ENCODE measurements at places on chromosomes 1 and 21. TPM values are rescaled to one million over a fixed set of nuclear protein-coding genes. Genes with fewer than 3 reads are reported as not detected.

CDA gene
- not detected for total RNA-seq

SIK1 gene
- total RNA-seq: 43.2 TPM

TEKT2 gene
- total RNA-seq: 1.6 TPM

HTR6 gene
- not detected for total RNA-seq

CDC7 gene
- total RNA-seq: 0.66 TPM

PLPP3 gene
- total RNA-seq: 35.8 TPM

LRRC3 gene
- 0.33 TPM for total RNA-seq

NDUFV3 gene
- total RNA-seq: 42.3 TPM

NGF gene
- 3.6 TPM for total RNA-seq

ASAP3 gene
- 27.4 TPM for total RNA-seq

OR6K2 gene
- not detected for total RNA-seq

SAMD13 gene
- total RNA-seq: 1.3 TPM

GRCh38 chr1:185249563-185249962 lies 67.5 kb downstream of the IVNS1ABP start:
- no peak overlapping the region for H3K4me3 ChIP-seq
- peak; percentile 4 for DNase-seq
- H3K27me3 ChIP-seq: no peaks in the 10 kb centered on the region
- H3K27ac ChIP-seq: no peak overlapping the region
- H3K36me3 ChIP-seq: no peaks in the 10 kb centered on the region

- H3K36me3 ChIP-seq: no peaks in the 10 kb centered on the region
- DNase-seq: no peak
- H3K4me3 ChIP-seq: no peak overlapping the region
Observed at GRCh38 chr1:182917378-182917777, 35.6 kb downstream of the SHCBP1L start.

DNA sequence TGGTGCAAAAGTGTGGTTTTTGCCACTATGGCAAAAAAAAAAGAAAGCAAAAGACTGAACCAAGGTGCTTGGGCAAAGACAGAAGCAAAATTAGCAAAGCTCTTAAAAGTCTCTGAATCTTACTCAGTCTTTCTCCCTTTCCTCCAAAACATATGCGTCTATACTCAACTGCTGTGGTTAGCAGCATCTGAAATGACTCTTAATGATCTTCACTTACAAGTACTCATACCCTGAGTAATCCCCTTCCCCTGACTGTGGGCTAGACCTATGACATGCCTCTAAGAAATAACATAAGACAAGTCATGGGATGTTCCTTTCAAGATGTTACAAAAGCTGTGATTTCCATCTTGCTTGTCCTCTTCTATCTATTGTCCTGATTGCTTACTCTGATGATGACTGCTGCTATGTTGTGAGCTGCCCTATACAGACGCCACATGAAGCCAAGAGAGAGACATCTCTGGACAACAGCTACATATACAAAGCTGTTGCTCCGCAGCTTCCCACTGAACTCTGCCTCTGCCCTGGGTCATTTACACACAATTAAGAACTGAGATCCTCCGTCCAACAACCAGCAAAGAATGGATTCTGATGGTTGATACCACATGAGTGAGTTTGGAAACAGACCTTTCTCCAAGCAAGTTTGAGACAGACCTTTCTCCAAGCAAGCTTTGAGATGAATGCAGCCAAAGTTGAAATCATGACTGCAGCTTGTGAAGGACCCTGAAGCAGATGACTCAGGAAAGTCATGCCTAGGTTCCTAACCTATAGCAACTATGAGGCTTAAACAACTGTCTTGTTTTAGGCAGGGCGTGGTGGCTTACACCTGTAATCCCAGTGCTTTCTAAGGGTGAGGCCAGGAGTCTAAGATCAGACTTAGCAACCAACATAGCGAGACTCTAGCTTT lies 55.2 kb downstream of the PUM1 start:
- peaks cover 31% of the 10 kb centered on the region for H3K4me1 ChIP-seq
- peaks cover 2% of the 10 kb centered on the region for H3K36me3 ChIP-seq
- H3K4me3 ChIP-seq: no peak overlapping the region
- DNase-seq: no peak
- no peak overlapping the region for H3K27ac ChIP-seq
- no peaks in the 10 kb centered on the region for H3K27me3 ChIP-seq

DNA sequence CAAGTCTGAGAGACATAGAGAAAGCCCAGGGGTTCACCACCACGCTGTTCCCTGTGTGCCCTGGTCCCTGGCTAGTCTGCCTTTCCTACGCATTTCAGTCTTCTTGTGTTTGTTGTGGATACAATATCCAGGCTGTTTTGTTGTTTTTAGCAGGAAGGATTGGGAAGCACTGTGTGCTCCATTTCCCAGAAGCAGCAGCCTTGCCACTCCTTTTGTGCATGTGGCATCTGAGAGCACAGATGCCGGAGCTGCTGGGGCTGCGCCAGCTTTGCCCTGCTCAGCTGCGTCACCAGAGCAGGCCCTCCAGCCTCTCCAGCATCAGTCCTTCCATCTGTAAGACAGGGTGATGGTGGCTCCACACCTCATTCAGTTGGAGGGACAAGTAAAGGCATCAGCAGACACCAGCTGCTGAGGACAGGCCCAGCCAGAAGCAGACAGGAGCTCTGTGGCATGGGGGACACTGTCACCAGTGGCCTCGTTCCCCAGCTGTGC lies 94.4 kb upstream of the COL6A1 start:
- H3K4me1 ChIP-seq: no peaks in the 10 kb centered on the region
- no peak for DNase-seq
- no peak overlapping the region for H3K27ac ChIP-seq
- H3K36me3 ChIP-seq: no peaks in the 10 kb centered on the region
- H3K4me3 ChIP-seq: no peak overlapping the region

DNA sequence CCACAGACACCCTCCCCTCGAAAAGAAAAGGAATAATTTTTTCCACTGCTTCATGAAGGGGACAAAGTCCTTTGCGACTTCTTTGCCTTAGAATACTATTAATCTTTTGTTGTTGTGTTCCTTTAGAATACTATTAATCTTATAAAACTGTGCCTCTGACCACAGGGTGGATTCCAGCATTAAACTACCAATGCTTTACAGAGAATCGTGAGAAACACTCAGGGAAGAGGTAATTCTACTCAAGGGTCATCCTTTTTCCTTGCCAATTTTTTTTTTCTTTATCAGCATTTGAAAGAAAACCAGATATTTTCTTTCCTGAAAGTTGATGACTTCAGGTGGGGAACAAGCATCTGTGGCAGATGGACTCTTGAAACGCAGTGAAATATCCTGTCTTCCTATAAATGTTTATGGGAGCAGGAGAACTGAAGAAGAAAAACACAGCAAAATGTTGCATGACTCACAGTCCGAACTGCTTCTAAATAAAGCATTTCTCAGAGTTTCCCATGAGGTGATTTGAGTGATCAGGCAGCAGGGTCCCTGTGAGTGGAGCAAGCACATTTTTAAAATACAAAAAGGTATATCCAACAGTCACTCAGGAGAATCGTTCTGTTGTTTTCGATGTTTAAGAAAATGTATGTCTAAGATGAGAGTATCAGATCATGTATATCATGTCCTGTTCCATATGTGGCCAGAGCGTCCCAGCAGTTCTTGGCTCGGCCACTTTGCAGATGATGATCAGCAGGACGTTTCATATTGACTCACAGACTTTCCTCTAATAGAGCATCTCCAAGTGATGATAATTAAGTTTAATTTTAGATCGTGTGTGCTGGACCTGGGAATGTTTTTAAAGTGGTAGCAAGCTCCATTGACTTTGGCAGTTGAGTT lies 154.2 kb upstream of the RUNX1 start:
- no peak overlapping the region for H3K4me3 ChIP-seq
- DNase-seq: no peak
- H3K4me1 ChIP-seq: peaks cover 13% of the 10 kb centered on the region
- H3K27me3 ChIP-seq: no peaks in the 10 kb centered on the region
- no peaks in the 10 kb centered on the region for H3K36me3 ChIP-seq

DNA sequence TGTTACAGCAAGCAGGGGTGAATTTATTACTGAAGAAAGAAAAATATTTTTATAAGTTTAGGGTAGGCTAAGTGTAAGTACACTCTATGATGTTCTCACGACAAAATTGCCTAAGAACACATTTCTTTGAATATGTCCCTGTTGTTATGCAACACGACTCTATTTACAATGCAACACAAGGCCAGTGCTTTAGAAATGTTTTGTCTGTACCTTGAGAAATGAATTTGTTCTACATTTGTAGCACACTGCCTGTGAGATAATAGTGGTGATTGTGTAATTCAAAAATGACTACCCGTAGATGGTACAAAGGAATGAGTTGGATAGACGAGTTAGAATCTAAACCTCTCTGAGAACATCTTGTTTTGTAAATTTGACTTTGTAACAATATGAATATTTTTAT lies 63.7 kb upstream of the IGSF5 start:
- H3K4me1 ChIP-seq: peaks cover 17% of the 10 kb centered on the region
- H3K27ac ChIP-seq: peak overlapping the region; percentile 49
- no peaks in the 10 kb centered on the region for H3K36me3 ChIP-seq

DNA sequence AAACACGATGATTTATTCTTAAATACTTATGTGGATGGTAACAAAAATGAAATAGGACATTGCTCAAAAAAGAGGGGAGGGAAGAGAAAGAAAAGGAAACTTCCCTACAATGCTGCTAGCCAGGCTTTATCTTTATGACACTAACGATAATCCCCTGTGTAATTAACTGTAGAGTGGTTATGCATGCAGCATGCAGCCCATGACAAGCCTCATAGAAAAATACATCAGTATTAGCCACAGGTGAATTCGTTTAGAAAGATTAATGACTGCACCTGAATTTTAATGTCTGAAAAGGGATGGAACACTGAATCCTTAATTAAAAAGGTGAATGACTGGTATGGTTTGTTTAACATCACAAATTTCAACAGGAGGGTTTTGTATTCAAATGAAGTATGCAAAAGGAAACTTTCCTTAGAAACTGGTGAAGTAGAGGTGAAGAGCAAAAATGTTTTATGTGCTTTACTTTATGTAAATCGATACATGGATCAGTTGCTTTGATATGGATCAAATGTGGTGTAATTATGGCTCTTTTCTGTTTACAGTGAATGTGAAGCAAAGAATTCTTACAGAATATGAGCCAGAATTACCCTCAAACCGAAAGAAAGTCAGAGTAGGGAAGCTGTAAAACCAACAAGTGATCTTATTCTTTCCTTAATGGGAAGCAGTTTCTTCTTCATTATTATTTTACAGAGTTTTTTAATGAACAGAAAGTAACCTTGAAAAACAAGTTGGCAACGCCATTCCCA lies 569.6 kb upstream of the ADGRL2 start:
- no peaks in the 10 kb centered on the region for H3K36me3 ChIP-seq
- no peak for DNase-seq
- H3K27ac ChIP-seq: no peak overlapping the region
- no peaks in the 10 kb centered on the region for H3K4me1 ChIP-seq
- no peak overlapping the region for H3K4me3 ChIP-seq

DNA sequence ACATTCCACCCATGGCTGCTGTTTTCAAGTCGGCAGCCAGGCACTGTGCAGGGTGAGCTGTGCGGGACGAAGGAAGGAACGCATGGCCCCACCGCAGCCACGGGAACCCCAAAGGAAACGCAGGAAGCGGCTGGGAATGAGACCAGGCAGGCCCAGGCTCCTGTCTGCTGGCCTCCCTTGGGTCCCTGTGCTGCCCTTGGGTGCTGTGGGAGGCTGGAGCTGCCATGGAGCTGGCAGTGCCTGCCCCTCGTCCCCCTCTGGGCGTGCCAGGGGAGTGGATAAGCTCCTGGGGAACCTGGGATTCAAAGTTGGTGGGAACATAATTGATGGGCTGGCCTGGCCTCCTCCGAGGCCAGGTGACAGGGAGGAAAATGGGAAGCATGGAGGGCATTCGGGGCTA lies 5.3 kb upstream of the KRTAP10-4 start:
- H3K27me3 ChIP-seq: no peaks in the 10 kb centered on the region
- DNase-seq: no peak
- no peaks in the 10 kb centered on the region for H3K4me1 ChIP-seq
- H3K4me3 ChIP-seq: no peak overlapping the region
- H3K36me3 ChIP-seq: no peaks in the 10 kb centered on the region
- H3K27ac ChIP-seq: no peak overlapping the region

DNA sequence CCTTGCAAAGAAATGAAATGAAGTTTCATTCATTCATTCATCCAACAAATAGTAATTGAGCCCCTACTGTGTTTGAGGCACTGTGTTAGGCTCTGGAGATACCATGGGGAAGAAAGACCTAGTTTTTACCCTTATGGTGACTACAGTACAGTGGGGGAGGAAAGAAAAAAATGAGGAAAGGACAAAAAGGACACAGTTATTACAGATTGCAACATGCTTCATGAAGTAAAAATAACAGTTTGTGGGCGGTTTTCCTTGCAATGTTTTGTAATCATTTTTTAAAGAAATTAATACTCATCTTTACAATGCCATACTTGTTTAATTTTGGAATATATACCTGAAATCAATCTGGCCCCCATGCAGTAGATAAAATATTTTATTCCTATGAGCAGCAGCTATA lies 120.3 kb downstream of the TM2D1 start:
- H3K27me3 ChIP-seq: no peaks in the 10 kb centered on the region
- no peak for DNase-seq
- H3K27ac ChIP-seq: no peak overlapping the region
- H3K4me3 ChIP-seq: no peak overlapping the region
- H3K4me1 ChIP-seq: no peaks in the 10 kb centered on the region
- H3K36me3 ChIP-seq: no peaks in the 10 kb centered on the region

DNA sequence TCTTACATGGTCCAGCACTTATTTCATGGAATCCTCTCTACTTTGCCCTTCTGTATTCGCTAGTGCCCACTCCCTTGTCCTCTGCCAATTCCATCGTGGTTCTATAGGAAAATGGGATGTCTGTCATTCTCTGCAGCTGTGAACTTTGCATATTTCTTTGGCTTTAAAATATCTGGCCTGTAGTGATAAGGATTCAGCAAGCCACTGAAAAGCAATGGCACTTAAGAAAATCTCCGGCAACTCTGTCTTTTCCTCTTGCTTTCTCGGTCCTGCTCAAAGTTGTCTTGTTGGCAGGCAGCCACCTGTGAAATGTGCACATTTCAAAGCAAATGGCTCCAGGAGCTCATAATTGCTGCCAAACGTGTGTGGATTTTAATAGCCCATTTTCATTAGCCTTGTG lies 91.8 kb downstream of the CHD1L start:
- no peaks in the 10 kb centered on the region for H3K27me3 ChIP-seq
- H3K36me3 ChIP-seq: no peaks in the 10 kb centered on the region
- DNase-seq: peak; percentile 34
